ENCODE measurements at places on chromosomes 4 and X. TPM values are rescaled to one million over a fixed set of nuclear protein-coding genes. Genes with fewer than 3 reads are reported as not detected.
A peak's percentile ranks its signal among the peaks of the same experiment; 100 is the strongest.

GRCh38 chrX:109840585-109840984 is 107.5 kb upstream of the ACSL4 start:
- peak; percentile 69 for DNase-seq

- no peak for DNase-seq
Measured at GRCh38 chrX:23888887-23889501, 18.7 kb downstream of the APOO start.

GRCh38 chrX:11423362-11423818 is 130.2 kb downstream of the AMELX start:
- DNase-seq, result no peak

GRCh38 chrX:11908371-11908770 is 150.3 kb downstream of the MSL3 start:
- DNase-seq, result peak; percentile 20

GRCh38 chr4:164716901-164717300 is 37.0 kb upstream of the SMIM31 start:
- no peak for DNase-seq

DNA sequence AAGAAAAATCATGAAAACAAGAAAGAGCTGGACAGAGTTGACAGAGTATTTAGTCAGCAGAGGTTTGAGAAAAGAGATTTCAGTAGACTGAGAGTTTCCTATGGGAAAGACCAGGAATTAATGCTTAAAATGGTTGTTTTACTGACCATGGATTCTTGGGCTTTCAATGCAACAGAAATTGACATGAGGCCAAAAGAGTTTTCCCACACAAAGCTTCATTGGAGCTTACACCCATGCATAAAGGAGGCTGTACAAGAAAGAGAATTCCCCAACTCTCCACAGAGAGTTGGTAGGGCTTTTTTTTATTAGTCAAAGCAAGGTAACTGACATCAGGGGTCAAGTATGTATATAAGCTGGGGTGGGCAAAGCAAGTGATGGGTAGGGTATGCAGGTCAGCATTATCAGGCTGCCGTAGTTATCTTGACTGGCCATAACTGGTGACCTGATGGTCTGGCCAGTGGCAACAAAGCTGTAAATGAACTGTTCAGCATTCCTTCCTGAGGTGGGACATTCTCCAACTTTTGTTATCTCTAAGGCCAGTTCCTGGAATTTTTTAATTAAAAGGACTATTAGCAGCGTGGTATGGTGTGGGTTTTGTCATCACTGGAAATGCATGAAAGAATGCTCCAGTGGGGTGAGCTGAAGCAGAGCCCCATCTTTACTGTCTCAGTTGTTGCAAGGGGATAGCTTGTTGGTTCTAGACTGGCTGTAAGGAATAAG is 117.0 kb downstream of the ADAM29 start:
- no peak for DNase-seq

- no peak for DNase-seq
Measured at GRCh38 chrX:1213971-1214370, 1.5 kb upstream of the CRLF2 start.

DNA sequence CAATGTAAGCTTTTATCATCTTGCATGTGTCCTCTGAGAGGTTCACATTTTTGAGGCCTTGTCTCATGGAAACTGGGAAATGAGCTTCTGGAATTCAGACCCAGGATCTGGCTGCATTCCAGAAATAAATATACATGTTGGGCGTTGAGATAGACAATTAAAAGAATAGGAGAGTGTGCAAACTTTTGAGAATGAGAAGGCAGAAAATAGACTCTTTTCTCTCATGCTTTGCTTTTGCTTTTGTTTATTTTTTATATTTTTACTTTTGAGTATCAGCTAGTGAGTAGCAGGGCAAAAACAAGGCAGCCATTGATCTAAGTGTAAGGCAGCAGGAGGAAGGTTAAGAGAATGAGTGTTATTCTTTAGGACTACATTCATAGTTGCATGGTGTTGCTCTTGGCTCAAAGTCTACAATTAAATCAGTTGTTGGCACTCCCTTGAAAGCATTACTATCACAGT is 12.4 kb downstream of the SHROOM3 start:
- no peak for DNase-seq

DNA sequence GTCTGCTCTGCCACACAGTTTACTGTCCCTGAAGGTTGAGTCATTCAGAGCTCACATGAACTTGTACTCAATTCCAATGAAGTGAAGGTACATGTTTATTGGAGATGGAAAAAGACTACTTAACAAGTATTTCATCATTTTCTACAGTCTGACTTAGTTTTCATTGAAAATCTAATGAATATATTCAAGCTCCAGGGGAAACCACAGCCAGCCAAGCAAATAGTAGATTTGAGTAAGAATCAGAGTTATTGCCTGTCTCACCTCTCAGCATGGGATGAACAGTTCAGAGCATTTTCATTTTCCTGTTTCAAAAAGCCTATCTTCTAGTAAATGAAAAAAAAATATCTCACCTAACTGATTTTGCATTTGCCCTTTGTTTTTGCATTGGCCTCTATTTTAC is 1249.4 kb upstream of the DIAPH2 start:
- peak; percentile 1 for DNase-seq

- no peak for DNase-seq
Measured at GRCh38 chr4:139954512-139954911, 199.5 kb downstream of the MAML3 start.

DNA sequence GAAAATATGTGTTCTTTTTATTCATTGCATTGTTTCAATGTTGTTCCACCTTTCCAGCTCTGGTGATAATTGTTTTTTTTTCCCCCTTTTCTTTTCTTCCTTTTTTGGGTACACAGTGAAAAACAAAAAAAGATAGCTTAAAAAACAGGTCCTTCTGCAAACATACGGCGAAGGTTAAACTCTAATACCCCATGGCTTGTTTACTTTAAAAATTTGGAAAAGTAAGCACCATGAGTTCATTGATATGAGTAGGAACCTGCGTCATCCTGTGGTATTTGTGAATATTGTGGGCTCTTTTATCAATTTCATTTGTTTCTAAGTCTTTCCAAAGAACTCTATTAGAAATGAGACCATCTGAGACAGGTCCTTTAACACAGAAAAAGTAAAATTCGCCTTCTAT is 123.5 kb downstream of the CHRNA9 start:
- DNase-seq, result peak; percentile 43

GRCh38 chr4:149409555-149409962 is 406.1 kb downstream of the IQCM start:
- DNase-seq, result no peak

DNA sequence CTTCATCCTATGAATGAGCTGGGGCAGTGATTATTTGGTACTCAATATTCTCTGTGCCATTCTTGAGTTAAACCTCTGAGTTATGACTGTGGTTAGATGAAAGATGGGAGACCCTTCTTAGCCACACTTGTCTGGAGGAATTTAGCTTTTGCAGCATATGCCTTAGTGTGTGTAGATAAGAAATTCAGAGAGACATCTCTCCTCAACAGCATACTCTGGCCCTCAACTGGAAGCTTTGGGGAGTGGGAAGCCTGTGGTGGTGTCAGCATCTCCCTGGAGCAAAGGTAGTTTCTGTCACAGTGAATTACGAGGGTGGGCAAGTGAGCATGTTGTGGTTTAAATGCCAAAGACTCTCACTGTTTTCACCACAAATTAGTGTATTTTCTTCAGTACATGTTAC is 58.7 kb downstream of the UGT2A3 start:
- no peak for DNase-seq

DNA sequence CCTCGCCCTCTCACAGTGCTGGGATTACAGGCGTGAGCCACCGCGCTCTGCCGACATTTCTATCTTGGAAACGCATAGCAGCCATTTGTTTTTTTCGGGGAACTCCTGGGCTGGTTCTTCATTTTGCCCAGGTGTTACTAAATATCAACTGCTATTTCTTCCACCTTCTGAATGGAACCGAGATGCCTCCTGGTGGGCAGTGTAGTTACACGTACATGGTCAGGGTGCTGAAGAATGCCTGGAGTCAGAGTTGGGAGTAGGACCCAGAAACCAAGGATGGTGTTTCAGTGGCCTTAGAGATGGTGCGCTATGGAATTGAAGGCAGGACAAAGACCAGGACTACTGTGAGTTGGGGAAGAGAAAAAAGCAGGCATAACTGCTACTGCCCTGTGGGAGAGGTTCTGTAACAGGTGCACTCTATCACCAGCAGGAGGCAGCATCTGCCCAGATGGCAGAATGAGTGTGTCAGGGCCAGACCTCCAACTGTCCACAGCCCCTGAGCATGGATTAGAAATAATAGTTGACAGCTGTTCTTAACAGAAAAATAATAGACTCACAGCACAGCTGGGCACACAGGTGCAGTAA is 81.7 kb downstream of the ZC4H2 start:
- DNase-seq, result no peak

- no peak for DNase-seq
Measured at GRCh38 chrX:41677183-41678060, 11.4 kb upstream of the GPR34 start.

DNA sequence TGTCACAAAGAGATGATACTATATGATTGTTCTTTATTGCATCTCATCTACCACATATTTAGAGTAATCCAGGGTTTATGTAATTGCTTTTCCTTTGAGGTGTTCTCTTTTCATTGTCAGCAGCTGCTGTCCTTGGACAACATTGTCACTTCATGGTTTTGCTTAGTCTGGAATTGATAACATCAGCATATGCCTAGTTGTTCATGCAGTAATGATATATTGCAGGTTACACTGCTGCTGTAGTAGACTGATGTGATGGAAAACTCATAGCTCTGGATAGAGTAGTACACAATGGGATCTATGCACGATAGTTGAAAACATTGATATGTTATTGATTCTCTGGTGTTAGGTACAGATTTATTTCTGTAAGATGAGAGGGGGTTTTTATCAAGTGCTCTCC is 13.7 kb downstream of the NEIL3 start:
- no peak for DNase-seq

GRCh38 chr4:42101446-42101975 is 50.9 kb downstream of the BEND4 start:
- no peak for DNase-seq

GRCh38 chr4:99219479-99219878 is 433 bp upstream of the ADH6 start:
- no peak for DNase-seq

GRCh38 chrX:40189637-40190036 is 91.9 kb upstream of the BCOR start:
- no peak for DNase-seq

DNA sequence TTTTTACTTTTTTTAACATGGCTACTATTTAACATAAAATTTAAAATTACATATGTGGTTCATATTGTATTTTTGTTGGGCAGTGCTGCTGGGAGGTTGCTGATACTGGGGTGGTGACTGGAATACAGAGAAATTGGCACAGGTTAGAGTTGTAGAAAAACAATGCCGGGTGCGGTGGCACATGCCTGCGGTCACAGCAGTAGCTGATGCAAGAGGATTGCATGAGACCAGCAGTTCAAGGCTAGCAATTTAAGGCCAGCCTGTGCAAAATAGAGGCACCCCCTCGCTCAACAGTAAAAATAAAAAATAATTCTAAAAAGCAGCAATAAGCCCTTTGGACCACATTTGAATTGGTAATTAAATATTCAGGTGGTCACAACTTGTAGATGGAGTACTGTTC is 11.8 kb upstream of the CPE start:
- no peak for DNase-seq

GRCh38 chr4:2534904-2535375 is 1.5 kb upstream of the FAM193A start:
- DNase-seq, result peak; percentile 12

- DNase-seq, result no peak
Measured at GRCh38 chr4:60757986-60758680, 442.0 kb upstream of the ADGRL3 start.

Gene ESX1
- polyA plus RNA-seq, result not detected

Gene HELT
- polyA plus RNA-seq, result not detected

Gene GATA1
- polyA plus RNA-seq, result not detected

Gene DGKK
- not detected for polyA plus RNA-seq

Gene MAPK10
- polyA plus RNA-seq, result 1.1 TPM

Gene OTC
- not detected for polyA plus RNA-seq

Gene NAA11
- polyA plus RNA-seq, result not detected

Gene CENPVL2
- not detected for polyA plus RNA-seq

Gene FGF16
- not detected for polyA plus RNA-seq

Gene RNF175
- not detected for polyA plus RNA-seq

Gene CXCR3
- polyA plus RNA-seq, result not detected

Gene RAB28
- 8.6 TPM for polyA plus RNA-seq

Measured in A549 (cell line).